Left renal cortex interstitium (tissue), 4 donors: ENCODE measurements at places on chromosomes 13 and 19.

GRCh38 chr19:38375098-38375493 lies 725 bp downstream of the PSMD8 start:
- DNase-seq: no peak

DNA sequence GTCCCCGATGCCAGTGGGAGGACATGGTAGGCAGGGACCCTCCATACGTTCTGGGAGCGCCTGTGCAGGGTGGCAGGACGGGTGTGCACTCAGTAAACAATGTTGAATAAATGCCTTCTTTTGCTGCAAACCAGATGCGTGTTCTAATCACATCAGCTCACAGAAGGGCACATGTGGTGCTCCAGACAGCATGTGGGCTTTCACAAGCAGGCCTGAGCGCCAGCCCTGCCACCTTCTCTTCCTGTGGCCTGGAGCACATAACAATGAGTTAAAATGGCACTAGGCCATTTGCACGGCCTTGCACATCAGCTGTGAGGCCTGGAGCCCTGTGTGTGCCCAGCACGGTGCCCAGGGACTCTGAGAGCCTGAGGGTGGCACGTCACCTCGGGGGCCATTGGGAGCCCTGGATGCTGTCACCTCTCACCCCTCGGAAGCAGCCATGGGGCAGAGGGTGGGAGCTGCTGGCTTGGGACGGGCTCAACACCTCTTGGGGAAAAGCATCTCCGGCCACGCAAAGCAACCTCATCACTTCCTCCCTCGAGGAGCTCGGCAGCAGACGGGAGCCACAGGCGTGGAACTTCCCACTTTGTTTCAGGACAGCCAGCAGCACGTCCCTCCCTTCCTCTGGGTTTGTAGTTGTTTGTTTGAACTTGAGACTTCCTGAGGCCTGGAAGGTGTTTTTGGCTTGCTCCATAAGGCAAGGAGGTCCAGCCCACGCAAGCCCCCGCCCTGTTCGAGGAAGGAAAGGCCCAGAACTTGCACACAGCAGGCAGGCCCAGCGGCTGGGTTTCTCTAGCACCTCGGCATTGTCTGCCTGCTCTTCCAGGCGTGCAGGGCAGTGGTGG lies 9.8 kb downstream of the MCF2L start:
- DNase-seq: no peak

GRCh38 chr13:25844559-25845434 lies 207.0 kb downstream of the SHISA2 start:
- DNase-seq: no peak

GRCh38 chr13:50635504-50635903 lies 208.0 kb downstream of the DLEU7 start:
- no peak for DNase-seq

- DNase-seq: no peak
Observed at GRCh38 chr13:82625717-82626116, 1256.6 kb downstream of the SLITRK1 start.

DNA sequence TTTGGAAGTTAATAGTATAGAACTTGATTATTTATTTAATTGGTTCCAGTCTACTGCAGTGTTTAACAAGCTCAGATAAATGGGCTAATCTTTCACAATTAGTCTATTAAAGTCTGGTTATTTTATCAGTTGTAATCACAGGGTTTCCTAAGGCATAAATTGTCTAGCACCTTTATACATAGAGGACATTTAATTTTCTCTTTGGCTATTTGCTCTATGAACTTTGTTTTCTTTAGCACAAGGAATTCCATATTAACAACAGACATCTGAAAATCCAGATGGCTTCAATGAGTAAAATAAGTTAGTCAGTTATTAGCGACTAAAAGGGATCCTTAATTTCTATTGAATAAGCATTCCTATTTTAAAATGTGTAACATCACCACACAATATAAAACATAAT lies 1350.8 kb upstream of the SLC10A2 start:
- DNase-seq: no peak

DNA sequence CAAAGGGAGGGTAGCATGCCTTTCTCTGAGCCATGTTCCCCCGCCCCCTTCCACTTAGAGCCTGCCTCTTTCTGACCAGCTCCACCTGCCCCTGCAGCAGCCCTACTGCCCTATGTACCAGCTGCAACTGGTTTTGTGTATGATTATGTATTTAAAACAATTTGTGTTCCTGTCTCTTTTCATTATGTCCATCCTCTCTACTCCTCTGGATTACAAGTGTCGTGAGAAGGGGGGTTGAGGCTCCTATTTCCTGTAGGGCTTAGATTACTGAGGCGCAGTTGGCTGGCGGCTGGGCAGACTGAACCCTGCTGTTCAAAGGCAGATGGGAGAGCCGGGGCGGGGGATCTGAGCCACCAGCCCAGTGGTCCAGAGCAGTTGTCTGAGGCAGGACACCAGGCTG lies 213.3 kb downstream of the KCNRG start:
- no peak for DNase-seq

- DNase-seq: no peak
Observed at GRCh38 chr19:37303591-37304171, 67.2 kb upstream of the ZNF527 start.

DNA sequence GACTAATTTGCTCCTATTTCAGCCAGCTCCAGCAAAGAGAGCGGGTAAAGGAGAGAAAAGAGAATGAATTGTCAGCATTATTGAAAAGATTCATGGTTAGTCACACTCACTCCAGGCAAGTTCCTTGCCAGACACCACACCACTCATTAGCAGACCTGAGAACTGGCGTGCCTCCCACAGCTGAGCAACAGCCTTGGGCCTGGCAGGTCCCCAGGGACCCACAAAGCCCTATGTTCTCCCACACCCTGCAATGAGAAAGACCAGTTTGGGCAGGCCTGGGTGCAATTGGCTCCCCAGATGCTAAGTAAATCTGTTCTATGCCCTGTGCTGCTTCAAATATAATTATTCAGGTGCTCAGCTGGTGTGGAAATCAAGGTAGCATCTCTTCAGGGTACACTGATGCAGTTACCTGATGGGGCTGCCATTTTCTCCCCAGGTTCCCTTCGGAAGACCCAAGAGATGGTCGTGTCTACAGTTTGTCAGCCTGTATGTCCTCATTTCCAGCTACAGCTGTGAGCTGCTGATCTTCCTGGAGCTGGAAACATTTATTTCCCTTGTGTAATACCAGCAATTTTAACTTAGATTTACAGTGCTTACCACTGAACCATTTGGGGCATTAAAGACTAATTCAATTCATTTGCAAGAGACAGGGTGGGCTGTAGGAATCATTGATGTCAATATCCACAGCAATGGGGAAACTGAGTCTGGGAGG lies 405.0 kb downstream of the COG6 start:
- no peak for DNase-seq

DNA sequence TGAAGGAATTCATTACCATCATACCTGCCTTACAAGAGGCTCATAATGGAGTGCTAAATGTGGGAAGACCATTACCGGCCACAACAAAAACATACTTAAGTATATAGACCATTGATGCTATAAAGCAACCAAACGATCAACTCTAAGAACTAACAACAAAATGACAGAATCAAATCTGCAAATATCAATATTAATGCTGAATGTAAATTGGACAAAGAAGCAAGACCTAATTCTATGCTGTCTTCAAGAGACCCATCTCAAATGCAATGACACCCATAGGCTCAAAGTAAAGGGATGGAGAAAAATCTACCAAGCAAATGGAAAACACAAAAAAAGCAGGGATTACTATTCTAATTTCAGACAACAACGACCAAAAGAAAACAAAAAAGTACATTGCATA lies 52.3 kb upstream of the GPC6 start:
- no peak for DNase-seq

GRCh38 chr13:71149046-71149445 lies 718.0 kb downstream of the DACH1 start:
- no peak for DNase-seq

GRCh38 chr13:50707628-50708027 lies 135.9 kb downstream of the DLEU7 start:
- no peak for DNase-seq

DNA sequence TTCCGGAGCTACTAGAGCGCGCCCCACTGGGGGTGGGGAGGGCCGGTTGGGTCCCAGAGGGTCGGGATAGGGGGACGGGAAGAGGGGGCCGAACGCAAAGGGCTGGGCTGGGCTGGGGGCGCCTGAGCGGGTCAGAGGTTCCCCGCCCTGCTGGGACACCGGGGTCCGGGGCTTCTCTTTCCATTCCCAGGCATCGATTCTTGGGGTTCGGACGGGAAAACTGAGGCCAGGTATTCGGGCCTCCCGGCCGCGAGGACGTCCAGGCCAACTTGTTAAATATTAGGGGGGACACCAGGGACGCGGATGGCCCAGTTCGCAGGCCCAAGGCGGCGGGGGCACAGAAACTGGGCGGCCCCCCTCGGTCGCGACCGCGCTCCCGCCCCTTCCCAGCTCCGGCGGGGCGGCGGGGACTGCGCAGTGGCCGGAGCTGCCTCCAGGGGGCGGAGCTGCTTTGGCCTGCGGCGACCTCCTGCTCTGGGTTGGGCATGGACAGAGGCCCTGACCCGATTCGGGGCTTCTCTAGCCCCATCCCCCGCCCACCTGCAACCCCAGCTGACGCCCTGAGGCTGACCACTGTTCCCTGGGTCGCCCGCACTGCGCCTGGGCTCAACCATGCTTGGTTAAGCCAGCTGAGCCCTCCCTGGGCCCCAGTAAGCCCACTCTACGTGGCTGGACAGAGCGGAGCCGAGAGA lies 1.2 kb upstream of the KLF16 start:
- no peak for DNase-seq

GRCh38 chr19:2047076-2047448 lies 4.0 kb downstream of the MKNK2 start:
- DNase-seq: no peak

- DNase-seq: no peak
Observed at GRCh38 chr19:56083668-56084067, 37.4 kb downstream of the ZNF787 start.

- no peak for DNase-seq
Observed at GRCh38 chr13:79385694-79386093, 20.4 kb downstream of the RBM26 start.

DNA sequence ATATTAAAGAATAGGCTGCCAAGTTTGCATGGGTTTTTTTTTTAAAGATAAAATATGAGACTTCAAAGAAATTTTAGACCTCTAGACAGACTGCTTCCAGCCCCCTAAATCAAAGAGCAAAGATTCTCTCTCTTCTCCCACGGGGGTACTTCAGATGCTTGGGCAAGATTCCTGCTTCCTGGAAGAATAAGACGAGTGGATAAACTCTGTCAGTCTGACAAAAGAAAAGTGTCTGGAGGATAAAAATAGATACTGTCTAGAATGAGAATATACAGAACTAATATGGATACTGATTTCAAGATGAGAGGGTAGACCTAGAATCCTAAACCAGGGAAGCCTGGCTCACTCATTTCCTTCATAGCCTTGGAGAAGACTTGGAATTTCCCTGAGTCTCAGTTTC lies 435.1 kb downstream of the FOXO1 start:
- DNase-seq: no peak

GRCh38 chr13:108195861-108196260 lies 19.5 kb downstream of the LIG4 start:
- no peak for DNase-seq

GRCh38 chr13:104967836-104968630 lies 1567.4 kb downstream of the EFNB2 start:
- no peak for DNase-seq

DNA sequence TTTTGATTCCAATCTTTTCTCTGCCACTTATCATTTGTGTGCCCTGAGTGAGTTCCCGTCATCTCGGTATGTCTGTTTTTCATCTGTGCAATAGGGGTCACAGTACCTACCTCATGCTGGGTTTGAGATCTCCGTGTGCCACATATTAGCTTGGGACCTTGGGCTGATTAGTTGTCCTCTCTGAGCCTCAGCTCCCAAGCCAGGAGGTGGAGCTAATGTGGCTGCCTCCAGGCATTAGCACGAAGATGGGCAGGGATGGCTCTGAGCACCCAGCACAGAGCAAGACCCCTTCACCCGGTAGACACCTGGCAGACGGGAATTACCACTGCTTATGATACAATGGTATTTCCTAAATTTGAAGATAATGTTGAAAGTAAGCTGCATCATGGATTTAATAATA lies 35.8 kb upstream of the XPO4 start:
- no peak for DNase-seq

DNA sequence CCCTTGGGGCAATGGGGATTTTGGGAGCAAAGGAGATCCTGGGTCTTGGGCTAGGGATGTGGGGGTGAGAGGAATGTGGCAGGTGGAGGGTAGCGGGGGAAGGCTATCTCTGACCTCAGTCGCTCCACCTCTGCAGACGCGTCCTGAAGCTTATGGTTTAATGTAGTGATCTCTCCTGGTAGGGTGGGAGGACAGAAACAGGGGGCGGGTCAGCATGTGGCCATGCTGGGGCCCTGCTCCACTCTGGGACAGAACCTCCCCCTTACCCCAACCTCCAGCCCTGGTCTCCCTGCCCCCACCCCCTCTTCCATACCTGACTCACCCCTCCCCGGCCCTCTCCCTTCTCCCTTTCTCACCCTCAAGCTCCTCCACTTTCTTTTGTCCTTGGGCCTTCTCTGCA lies 1.4 kb downstream of the BST2 start:
- no peak for DNase-seq

GRCh38 chr13:20303636-20304035 lies 71.5 kb upstream of the GJB6 start:
- DNase-seq: no peak

- no peak for DNase-seq
Observed at GRCh38 chr19:18208098-18208951, 4.5 kb upstream of the RAB3A start.

DNA sequence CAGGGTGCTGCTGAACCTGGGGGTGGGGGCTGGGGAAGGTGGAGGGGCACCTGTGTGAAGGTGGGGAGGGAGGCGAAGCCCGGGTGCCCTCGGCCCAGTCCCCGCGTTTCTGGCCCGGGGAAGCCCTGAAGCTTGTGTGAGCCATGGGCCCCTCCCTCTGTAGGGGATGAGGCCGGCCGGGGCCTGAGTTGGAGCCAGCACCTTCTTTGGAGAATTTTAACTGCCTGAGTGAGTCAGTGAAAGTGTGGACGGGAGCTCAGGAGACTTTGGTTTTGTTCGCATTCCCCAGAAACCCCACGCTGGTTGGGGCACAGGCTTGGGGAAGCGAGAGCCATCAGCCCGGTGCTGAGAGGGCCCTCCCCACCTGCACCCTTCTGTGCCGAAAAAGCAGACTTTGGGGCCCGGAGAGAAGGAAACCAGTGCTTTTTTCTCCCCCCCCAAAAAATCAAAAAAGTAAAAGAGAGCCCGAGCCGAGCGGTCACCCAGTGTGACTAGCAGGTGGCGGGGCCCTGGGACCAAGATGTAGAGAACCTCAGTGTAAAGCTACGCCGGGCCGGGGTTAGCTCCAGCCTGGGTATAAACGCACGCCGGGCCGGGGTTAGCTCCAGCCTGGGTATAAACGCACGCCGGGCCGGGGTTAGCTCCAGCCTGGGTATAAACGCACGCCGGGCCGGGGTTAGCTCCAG lies 45.1 kb downstream of the TMEM255B start:
- no peak for DNase-seq

DNA sequence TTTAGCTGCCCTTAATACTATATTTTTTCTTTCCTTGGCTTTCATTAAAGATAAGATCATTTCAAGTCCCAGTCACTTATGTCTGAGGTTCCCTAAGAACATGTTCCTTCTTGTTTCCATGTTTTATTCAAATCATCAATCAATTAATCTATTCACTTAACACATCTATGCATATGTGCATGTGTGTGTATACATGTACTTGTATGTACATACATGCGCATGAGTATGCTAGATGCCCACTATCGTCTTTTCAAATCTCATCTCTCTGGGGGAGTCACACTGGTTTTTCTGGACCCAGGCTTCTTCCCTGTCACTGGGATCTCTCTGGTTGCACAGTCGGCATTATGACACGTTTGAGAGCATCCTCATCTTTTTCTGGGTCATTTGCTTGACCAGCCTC lies 108.9 kb downstream of the ZNF536 start:
- no peak for DNase-seq
